ENCODE measurements at places on chromosomes 2 and 18.
A peak's percentile ranks its signal among the peaks of the same experiment; 100 is the strongest.

DNA sequence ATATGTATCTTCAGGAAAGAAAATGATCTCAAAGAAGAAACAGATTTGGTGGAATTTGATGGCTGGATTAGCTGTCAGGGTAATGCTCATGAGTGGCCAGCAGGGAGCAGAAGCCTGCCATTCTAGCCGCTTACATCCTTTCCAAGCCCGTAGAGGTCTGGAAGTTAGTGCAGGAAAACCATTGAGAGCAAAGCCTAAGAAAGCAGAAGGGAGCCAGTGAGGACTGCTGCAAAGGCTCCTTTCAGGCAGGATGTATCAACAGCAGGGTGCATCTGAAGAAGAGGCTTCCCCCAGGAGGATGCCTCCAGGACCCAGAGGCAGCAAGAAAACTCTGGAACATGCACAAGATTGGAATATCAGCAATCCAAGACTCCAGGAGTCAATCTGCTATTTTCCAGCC lies 22.9 kb upstream of the LBH start:
- no peak for DNase-seq

- DNase-seq, result no peak
These were observed 43.1 kb upstream of the TGFA start for GRCh38 chr2:70596739-70597138.

DNA sequence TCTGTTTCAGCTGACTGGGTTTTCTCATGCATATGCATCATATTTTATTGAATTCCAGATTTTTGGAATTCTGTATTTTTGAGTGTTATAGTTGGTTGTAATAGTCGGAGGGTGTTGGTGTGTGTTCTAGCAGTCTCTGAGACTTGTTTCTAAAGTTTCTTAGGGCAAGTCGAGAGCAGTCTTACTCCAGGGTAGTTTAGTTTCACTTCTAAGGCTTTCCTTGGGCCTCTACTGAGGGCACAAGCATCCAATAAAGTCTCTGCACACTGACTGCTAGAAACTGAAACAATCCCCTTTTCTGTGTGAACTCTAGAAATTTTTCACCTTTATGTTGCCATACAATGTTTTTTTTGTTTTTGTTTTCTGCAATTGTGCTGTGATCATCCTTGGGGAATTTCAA lies 663.7 kb upstream of the LRATD1 start:
- no peak for DNase-seq

GRCh38 chr18:45156946-45157345 lies 458.3 kb upstream of the SLC14A2 start:
- no peak for DNase-seq

- no peak for DNase-seq
These were observed 59.4 kb downstream of the ANKMY1 start for GRCh38 chr2:240498171-240498957.

DNA sequence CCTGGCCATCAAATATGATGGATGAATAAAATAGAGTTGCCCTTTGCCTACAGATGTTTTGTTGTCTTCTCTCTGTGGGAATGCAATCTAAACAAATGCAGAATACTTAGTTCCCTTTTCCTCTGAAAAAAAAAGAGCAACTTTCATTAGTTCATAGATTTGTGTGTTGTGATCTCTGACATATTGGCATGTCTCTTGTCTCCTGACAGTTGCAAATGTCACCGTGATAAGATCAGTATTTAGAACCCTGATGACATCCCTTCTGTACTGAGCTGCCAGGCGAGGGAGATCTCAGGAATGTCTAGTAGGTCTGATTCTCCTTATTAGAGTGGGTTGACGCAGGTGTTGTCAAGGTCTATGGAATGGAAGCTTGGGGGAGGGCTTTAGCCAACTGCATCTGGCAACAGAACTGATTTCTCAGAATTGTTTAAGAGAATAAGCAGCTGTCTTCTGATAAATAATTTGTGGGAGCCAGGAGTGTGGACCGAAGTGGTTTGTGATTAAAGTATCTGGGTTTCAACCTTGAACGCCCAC lies 130.4 kb downstream of the GALR1 start:
- no peak for DNase-seq

DNA sequence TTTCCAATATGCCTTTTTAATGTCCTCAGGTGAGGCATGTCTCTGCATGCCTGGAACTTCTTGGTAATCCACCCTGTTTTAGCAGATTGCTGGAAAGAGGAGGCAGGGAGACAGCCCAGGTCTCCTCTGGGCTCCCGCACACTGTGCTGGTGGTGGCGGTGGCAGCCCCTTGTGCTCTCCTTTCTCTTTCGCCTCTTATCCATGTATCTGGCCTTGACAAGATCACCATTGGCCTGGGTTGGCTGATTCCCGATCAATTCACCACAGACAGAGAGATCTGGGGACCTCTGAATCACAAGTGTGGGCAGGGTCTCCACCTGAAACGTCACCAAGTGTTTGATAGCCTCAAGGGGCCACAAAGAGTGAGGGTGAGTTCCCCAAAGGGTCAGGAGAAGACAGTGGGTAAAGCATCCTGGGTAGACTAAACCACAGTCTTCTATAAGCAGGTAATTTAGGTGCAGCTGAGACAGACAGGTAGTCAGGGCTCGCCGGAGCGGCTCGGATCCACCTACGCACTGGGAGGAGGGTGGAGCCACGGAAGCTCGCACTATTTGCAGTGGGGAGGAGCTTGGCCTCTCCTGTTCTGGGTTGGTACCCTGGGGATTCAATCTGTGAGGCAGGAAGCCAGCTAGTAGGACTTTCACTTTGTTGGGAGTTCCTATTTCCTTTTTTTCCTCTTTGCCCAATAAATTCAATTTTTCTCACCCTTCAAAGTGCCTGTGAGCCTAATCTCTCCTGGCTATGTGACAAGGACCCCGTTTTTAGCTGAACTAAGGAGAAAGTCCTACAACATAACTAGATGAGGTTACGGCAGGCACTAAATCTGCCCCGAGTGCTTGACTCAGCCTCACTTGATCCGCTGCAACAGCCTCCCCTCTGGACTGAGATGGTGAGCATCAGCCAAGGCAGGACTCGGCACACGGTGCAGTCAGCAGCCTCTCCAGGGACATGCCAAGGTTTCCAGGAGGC lies 57.6 kb downstream of the SLC4A3 start:
- DNase-seq, result peak; percentile 45

- DNase-seq, result no peak
These were observed 293.7 kb downstream of the NDUFA10 start for GRCh38 chr2:239731422-239731821.

DNA sequence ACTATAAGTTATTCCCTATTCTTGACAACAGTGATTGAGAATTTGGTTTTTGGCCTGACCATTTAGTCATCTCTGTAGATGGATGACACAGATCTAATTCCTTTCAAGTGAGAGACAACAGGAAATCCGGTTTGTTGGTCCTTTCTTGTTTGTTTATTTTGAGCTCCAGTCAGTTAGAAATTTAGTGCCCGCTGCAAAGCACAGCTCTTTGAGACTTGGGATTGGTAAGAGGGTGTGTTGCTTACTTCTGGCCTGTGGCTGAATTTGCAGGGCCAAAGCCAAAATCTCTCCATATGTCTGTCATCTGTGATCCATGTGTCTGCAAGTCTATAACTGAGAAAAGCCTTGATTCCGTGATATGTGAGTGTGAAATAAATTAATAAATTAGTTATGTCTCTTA lies 74.3 kb downstream of the BIN1 start:
- DNase-seq, result no peak
